ENCODE measurements at places on chromosomes 7 and 10.

GRCh38 chr10:35720366-35720765 lies 78.3 kb upstream of the FZD8 start:
- no peak for DNase-seq

- no peak for DNase-seq
Measured at GRCh38 chr10:129849452-129849750, 114.7 kb downstream of the EBF3 start.

DNA sequence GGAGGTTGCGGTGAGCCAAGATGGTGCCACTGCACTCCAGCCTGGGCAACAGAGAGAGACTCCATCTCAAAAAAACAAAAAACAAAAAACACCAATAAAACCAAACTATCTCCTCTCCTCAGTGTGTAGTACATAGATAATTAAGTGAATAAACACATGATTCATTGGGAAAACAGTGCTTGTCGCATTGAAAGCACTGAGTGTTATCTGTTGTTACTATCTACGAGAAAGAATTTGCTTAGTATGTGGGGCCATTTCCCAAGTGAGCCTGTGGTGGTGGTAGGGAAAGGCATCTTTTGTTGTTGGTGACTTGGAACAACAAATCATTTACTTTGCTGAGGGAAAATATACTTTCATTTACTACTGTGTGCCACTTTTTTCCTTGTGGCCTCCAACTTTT lies 42.6 kb downstream of the RSBN1L start:
- DNase-seq, result no peak

DNA sequence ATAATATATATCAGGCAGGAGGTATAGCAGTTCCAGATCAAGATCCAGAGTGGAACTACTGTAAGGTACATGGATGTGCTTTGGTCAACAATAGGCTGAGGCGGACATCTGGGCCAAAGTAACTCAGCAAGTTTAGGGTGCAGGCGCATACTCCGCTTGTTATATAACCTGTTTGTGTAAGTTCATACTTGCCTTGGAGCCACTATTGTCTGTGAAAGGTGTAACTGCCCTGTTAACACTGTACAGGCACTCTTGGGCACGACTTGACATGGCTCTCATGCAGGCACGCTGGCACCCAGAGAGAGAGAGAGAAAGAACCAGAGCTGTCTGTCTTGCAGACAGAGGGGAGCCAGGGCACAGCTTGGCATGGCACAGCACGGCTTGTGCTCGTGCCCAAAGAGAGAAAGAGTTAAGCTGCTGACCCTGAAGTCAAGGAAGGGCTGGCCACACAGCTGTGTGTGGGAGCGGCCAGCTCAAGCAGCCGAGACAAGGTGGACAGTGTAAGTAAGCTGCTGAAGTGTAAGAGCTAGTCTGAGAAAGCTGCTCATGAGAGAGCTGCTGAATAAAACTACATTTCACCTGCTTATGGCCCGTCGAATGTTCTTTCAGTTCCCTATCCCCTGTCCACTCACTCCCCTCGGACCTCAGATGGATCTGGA lies 47.8 kb upstream of the KAT6B start:
- DNase-seq, result no peak

DNA sequence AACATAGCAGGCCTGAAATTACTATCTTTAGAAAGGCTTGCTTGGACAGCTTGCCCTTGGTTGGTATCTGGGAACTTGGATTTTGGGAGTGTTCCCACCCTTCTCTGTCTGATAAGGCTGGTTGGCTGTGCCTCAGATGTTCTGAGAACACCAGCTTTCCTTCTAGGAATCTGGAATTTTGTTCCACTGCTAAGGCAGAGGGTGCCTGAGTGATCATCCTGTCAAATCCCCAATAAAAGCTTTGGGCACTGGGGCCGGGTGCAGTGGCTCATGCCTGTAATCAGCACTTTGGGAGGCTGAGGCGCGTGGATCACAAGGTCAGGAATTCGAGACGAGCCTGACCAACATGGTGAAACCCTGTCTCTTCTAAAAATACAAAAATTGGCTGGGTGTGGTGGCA lies 5.0 kb downstream of the TRUB1 start:
- no peak for DNase-seq

GRCh38 chr10:86234541-86235270 lies 131.9 kb downstream of the GRID1 start:
- DNase-seq, result no peak

GRCh38 chr10:24882047-24882698 lies 70.2 kb downstream of the PRTFDC1 start:
- no peak for DNase-seq

GRCh38 chr7:101747879-101748345 lies 69.5 kb upstream of the CUX1 start:
- no peak for DNase-seq

- DNase-seq, result no peak
Measured at GRCh38 chr10:71427246-71427645, 30.5 kb downstream of the CDH23 start.

DNA sequence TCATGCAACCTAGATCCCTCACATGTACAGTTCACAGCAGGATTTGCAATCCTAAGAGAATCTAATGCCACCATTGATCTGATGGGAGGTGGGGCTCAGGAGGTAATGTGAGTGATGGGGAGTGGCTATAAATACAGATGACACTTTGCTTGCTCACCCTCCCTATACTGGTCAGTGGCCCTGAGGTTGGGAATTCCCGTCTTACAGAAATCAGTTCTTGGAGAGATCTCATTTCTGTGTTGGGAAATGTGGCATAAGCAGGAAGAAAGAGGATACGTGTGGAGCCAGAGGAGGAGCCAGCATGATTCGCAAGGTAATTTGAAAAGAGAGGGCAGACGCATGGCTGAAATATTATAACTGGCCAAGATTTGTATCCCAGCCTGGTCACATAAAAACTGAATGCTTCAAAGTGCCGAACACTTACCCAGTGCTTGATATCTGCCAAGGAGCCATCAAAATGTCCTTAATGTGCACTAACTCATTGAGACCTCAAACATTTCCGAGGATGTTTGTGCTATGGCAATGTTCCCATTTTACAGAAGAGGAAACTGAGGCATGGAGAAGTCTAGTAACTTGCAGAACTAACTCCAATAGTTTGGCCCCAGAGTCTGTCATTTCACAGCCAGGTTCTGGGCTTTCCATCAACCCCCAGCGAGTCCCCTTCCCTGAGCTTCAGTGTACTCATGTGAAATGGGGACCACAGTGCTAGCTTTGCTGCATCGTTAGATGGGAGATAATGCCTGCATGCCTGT lies 5.5 kb upstream of the IKZF1 start:
- DNase-seq, result no peak

- DNase-seq, result no peak
Measured at GRCh38 chr10:11035301-11035991, 17.8 kb downstream of the CELF2 start.

DNA sequence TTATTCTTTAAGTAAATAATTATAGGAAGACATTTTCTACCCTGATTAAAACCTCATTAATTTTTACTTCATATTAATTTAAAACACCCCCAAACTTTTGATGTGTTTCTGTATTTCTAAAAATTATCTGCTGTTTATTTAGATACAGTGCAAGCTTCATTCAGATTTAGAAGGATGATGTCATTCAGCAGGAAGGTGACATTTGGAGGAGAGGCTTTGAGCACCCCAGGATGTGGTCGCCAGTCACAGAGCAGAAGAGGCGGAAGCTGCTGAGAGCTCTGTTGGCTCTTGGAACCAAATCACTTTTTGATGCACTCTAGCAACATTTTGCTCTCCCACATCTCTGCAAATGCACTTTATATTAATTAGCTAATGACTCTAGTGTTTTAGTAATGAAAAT lies 233.9 kb upstream of the CACNA2D1 start:
- DNase-seq, result no peak

GRCh38 chr10:67864607-67865371 lies 19.7 kb upstream of the SIRT1 start:
- no peak for DNase-seq

DNA sequence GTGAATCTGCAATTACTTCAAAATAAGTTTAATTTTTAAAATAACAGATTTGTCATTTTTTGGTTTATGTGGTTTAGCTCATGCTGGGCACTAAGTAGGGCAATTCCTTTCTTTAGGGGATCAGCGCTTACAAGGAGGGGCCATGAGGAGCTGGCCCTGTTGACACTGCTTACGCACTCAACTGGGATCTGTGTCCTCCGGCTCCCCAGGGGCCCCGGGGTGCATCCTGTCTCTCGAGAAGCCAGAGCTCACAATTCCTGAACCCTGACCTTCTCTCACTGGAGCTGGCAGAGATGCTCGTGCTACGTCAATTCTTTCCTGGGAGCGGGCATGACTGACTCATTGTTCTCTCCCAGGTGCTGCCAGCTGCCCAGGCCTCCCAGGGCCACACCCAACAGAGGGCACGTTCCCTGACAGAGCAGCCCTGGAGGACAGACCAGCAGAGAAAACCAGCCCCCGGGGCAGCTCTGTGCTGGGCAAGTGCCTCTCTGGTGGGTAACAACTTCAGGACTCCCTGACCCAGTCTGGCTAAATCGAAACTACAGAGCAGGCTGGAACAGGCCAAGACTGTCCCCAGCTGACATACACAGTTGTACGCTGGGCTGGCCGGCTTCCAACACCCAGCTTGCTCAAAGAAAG lies 36.8 kb downstream of the CTBP2 start:
- DNase-seq, result no peak

DNA sequence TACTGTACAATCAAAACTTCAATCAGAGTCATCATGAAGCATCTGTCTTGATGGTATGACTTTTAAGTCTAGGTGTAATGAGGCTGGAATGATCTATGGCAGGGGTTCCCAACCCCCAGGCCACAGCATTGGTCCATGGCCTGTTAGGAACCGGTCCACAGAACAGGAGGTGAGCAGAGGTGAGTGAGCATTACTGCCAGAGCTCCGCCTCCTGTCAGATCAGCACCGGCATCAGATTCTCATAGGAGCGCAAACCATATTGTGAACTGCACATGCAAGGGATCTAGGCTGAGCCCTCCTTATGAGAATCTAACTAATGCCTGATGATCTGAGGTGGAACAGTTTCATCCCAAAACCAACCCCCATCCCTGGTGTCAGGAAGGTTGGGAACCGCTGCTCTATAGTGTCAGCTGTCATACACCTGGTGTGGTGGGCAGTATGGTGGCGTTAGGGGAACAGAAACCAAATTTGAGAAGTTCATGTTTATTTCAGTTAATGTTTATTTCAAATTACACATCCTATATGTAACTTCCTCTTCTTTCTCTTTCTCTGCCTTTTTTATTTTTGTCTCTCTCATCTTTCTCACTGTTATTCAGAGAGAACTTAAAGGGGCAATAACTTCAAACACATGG lies 432.6 kb downstream of the TNS3 start:
- DNase-seq, result no peak

DNA sequence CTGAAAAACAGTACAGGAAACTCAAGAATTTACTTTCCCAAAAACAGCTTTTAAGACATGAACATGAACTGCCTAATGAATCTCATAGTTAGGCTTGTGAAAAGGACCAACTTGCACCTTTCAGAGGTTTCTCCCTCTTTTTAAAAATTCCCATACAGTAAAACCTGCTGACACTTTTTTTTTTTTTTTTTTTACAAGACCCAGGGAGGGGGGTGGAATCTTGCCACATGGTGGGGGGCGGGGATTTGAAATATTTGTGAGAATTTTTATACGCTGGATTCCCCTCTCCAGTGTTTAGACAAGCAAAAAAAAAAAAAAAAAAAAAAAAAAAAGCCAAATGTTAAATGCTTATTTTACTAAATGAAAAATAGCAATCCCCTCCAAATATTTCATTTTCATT lies 57.4 kb downstream of the HIBADH start:
- no peak for DNase-seq

- no peak for DNase-seq
Measured at GRCh38 chr10:80771285-80771684, 233.6 kb downstream of the SH2D4B start.

GRCh38 chr10:43817368-43817767 lies 168.7 kb upstream of the ZNF32 start:
- no peak for DNase-seq

DNA sequence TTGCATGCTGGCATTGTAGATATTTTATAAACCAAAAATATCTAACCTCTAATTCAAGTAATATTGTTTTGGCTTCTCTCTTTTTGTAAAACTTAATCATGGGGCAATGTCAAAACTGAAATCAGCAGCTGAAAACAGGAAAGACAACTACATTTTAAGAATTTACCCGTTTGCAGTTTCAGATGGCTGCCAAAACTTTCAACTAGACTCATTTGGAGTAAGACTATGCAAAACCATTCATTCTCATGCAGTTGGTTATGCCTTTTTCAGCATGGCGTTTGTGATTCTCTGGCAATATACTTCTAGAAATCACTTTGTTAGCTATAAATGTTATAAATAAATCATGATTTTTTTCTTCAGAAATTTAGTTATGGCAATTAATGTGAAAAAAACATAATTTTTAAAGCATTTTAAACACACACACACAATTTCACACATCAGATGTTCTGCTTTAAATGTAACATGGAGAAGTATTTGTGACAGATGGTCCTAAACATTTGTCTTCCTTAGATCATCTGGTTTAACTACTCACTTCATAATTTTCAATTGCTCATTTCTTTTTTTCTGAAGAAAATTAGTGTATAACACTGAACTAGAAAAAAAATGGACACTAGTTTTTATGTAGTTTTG lies 116.4 kb downstream of the ITGB8 start:
- DNase-seq, result no peak

DNA sequence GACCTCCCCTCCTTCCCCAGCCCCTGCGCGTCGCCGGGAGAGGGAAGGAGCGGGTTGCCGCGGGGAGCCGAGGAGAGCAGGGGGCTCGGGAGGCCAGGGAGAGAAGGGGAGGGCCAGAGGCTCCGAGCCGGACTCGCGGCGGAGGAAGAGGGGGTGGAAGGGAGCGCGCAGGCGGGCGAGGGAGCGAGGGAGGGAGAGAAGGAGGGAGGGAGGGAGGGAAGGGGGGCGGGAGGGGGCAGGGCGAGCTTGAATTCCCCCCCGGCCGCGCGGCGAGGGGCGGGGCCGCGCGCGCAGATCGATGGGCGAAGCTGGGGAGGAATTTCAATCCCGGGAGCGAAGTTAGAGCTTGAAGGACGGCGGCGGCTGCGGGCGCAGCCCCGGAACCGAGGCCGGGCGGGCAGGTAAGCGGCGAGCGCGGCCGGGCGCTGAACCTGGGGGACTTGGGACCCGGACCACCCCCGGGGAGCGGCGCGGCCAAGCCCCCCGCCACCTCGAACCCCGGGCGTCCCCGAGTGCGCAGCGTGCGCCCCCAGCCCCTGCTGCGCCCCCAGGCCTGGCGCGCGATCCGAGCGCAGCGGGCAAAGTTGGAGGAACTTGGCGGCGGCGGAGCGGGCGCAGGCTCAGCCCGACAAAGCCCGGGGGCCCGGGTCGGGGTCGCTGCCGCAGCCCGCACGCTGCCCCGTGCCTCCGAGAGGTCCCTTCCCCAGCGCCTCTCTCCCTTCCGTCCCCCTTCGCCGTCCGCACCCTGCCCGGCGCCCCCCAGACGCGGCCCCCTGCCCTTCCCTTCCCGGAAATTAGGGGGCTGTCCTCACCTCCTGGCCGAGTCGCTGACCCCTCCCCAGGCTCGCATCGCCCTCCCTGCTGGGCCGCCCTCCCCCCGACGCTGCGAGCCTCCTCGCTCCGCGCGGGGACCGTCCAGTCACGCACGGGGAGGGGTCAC lies at the start of gene ELFN1:
Gene ELFN1 (plus strand): TSS at position 324 of the 940 bp plus-strand sequence. CDS start 74,320 bp downstream, outside the sequence.
- no peak for DNase-seq

GRCh38 chr7:85177316-85177715 lies 9.5 kb downstream of the SEMA3D start:
- DNase-seq, result no peak

All from NCI-H1048 (cell line).